Cardiac fibroblast (primary cell): ENCODE measurements at places on chromosomes 1 and 21.

DNA sequence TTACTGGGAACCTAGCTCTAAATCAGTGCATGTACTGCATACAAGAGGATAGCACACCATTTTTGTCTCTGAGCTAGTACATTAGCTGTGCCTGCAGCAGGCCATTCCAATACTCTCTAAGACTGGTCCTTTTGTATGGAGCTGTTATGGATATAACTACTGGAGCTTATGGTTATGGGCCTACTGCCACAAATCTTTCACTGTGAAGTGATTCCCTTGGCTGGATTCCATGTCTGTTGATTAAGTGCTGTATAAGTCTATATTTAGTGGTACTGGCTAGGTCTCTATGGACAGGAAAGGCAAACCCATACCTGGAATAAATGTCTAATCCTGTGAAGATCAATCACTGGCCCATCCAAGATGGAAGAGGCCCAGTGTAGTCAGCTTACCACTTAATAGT is 12.0 kb downstream of the ZFYVE9 start:
- peak; percentile 56 for DNase-seq

GRCh38 chr1:54287176-54287650 is 87.2 kb downstream of the MRPL37 start:
- peak; percentile 87 for DNase-seq

- no peak for DNase-seq
Observed at GRCh38 chr1:217027403-217028080, 304.3 kb upstream of the ESRRG start.

GRCh38 chr1:229378586-229379367 is 35.9 kb upstream of the CCSAP start:
- DNase-seq = no peak

- peak; percentile 80 for DNase-seq
Observed at GRCh38 chr1:211591980-211592493, 13.1 kb upstream of the SLC30A1 start.

GRCh38 chr1:11653101-11653860 is 948 bp downstream of the FBXO2 start:
- DNase-seq = no peak

DNA sequence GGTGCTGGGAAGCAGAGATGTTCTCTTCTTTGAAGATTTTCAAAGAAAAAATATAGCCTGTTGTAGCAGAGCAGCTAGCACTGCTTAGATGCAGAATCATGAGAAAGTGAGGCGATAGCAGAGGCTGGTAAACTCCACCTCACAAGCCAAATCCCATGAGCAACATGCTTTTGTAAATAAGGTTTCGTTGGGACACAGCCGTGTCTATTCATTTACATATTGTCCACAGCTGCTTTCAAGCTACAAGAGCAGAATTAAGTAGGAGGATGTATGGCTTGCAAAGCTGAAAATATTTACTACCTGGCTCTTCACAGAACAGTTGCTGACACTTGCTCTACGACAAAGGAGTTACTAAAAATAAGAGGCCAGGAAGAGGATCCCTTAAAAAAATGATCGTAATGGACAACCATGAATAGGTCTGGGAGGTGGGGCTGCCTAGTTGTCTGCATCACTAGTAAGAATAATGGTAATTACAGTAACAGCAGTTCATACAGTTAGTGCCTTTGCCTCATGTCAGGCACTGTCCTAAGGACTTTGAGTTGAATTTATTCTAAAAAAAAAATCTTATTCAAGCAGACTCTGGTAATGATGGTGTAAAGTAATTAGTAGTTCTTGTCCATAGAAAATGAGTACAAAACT is 622.0 kb downstream of the KIF26B start:
- no peak for DNase-seq

- no peak for DNase-seq
Observed at GRCh38 chr1:153366261-153366660, 8.6 kb downstream of the S100A9 start.

DNA sequence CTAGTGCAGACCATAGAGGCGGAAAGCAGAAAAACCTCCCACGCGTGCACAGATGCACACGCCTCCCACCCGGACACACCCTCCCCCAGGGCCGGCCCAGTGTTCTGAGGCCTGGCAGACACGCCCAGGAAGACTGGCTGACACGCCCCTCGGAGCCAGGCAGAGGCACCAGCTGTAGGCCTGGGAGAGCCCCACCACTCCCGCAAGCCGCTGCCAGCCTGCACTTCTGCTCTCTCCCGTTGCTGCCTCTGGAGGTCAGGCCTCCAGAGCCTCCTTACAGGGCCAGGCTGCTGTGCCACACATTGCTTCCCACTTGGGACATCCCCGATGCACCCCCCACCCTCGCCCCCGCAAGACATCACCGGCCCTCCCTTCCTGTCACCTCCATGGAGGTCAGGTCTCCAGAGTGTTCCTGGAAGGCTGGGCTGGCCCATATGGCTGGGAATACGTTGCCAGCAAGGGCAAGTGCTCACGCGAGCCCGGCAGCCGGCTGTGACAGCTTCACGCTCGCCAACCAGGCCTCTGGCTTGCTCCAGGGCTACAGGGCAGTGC is 40.4 kb downstream of the CASZ1 start:
- peak; percentile 50 for DNase-seq

DNA sequence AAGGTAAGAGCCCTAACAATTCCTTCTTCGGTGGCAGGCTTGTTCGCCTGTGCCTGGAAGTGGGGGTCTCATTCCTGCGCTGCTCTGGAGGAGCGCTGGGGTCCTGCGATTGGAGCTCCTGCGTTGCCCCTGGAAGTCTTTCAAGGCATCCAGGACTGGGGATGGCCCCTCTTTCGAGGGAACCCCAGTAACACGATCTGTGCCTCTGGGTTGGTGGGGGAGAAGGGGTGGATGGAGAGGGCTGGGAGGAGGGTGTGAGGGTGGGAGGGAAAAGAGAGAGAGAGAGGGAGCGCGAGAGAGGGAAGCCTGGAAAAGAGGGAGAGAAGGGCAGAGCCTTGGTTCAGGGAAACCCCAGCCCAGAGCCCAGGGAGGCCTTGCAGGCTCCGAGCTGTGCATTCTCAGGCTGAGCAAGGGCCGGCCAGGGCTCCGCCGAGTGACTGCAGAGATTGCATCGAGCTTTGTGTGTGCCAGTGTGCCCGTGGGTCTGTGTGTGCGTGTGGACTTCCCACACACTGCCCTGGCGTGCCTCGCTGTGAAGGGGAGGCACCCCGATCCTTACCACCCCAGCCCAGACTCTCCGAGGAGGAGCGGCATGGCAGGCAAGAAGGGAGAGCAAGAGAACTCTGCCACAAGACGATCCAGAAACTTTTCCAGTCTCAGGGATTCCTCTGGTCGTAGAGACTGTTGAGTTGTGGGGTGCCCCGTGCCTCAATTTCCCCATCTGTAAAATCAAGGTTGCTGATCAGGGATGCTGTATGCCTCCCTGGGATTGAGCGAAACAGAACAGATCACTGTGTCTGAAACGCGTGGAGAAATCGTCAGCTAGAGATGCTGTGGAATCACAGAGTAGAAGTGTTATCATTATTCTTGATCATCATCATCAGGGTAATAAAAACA is 619 bp downstream of the BCL9 start:
- DNase-seq = peak; percentile 42

GRCh38 chr1:204735042-204735441 is 49.5 kb upstream of the LRRN2 start:
- DNase-seq = no peak

GRCh38 chr1:90402893-90403849 is 313.9 kb downstream of the BARHL2 start:
- DNase-seq = peak; percentile 97

DNA sequence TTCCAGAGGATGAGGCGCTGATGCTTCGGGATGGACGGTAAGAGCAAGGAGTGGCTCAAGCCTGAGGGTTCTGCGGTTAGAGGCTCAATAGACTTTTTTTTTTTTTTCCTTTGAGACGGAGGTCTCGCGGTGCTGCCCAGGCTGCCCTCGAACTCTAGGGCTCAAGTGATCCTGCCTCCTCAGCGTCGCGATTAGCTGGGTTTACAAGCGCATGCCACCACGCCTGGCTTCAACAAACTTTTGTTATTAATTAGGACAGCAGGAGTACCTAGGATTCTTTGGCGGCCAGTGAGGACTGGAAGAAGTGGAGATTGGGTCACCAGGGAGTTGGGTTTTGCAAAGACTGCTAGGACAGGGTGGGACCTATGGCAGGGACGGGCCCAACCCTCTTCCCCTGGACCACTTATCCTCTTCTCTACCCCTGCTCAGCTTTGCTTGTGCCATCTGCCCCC is 587 bp downstream of the SCNM1 start:
- DNase-seq = peak; percentile 71

GRCh38 chr1:160768295-160768657 is 27.7 kb upstream of the LY9 start:
- DNase-seq = peak; percentile 6

DNA sequence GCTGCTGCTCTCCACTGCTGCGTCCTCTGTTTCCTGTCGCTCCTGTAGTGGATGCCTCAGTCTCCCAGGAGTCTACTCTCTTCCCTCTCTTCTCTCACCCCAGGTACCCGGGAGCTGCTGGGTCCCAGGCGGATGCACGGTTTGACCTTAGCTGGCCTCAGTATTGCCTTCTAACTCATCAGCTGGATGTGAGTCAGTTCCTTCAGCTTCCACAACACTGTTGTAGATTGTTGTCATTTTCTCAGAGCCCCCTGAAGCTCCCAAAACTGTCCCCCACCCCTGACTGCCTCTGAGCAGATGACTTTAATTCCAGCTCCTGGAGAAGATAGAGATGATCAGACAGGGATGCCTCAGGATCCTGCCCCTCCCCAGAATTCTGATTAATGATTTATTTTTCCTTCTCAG is 7.2 kb downstream of the CNIH3 start:
- DNase-seq = peak; percentile 71

GRCh38 chr1:23563755-23564374 is 4.6 kb upstream of the ID3 start:
- DNase-seq = no peak

- DNase-seq = no peak
Observed at GRCh38 chr1:178051071-178051470, 42.8 kb upstream of the RASAL2 start.

DNA sequence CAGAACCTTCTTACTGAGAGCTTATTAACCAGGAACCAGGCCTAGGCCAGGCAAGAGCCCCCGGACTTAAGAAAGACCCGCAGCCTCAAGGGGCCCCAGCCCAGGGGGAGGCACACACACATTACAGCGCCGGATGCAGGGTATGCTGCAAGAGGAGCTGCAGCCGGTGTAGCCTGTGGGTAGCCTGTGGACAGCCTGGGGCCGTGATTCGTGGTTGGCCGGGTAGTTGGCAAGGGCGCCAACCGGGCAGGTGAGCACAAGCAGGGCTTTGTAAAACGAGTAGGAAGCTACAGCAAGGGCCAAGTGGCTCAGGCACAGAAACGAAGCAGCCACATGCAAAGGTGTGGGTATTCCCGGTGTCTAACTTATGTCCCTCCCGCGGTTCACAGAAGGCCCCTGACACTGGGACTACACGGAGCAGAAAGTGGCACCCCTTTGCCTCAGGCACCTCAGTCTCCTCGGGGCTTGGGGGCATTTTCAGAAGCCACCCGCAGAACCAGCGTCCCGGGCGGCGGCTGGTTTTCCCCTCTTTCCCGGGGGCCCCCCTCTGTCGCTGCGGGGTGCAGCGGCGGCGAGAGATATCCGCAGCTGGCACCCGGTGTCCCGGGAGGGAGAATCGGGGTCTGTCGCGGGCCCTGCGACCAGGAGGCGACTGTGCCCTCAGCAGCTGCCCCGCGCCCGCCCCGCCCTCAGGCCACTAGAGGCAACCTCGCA is 40.8 kb downstream of the KIAA1614 start:
- DNase-seq = no peak

DNA sequence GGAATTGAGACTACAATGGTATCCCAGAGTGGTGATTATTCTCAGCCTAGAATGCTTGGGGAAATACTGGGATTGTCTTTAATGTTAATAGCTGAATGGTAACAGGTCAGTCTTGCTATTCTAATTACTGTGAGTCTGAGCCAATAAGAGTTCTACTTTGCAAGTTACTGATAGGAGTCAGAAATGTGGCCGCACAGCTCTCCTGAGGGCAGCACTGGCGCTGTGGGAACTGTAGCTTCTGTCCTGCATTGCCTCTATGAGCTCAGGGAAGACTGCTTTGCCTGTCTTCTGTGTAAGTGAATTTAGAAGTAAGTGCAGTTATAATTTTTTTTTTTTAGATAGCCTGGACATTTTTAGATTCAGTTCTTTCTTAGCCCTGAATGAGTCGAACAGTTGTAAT is 10.0 kb upstream of the VAMP3 start:
- DNase-seq = no peak

DNA sequence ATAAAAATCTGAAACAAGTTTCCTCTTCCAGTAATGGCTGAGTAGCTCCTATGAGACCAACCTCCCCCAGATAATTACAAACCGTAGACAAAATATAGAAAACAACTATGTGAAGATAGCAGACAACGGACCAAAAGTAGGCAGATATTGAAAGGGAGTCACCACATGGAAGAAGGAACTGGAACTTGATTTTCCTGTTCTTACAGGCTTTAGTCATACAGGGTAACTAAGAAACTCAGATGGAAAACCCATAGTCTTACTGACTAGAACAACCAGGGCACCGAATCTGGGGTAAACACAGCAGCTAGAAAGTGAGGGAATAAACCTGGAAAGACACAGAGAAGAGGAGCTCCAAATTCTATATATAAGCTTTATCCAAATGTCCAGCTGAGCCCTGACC is 26.0 kb downstream of the LMX1A start:
- DNase-seq = no peak

DNA sequence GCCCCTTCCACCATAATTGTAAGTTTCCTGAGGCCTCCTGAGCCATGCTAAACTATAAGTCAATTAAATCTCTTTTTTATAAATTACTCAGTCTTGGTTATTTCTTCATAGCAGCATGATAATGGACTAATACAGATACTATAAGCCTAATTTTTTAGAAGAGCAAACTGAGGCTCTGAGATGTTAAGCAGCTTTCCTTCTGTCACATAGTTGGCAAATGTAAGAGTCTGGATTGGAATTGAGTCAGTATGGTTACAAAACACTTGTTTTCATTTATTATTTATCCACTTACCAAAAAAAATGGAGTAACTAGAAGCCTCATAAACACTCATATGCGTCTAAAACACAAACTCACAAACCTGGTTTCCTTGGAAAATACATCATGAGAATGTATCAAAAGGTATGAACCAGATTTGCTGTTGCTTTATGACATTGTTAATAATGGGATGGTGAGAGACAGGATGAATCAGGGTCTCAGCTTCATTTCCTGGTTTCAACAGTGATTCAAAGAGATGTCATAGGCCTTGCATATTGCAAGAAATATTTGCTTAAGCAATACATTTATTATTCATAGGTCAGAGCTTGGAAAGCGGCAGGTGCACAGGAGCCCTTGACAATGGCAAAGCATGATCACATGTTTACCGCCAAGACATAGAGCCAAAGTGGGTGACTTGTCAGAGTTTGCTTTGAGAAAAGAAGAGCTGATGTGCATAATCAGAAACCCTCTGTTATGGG is 221.5 kb downstream of the GRIK1 start:
- peak; percentile 35 for DNase-seq

GRCh38 chr21:39097335-39097861 is 85.9 kb downstream of the PSMG1 start:
- DNase-seq = no peak

GRCh38 chr1:97157991-97158390 is 436.4 kb downstream of the PTBP2 start:
- DNase-seq = no peak

- no peak for DNase-seq
Observed at GRCh38 chr1:116553386-116554115, 17.3 kb downstream of the CD58 start.
